ENCODE measurements at places on chromosomes 5 and 9.

GRCh38 chr9:133111808-133112662 lies 9.0 kb downstream of the RALGDS start:
- no peak for DNase-seq

- DNase-seq = peak; percentile 12
Measured at GRCh38 chr5:56433039-56433617, 200.0 kb upstream of the ANKRD55 start.

GRCh38 chr9:2210201-2210600 lies 195.1 kb downstream of the SMARCA2 start:
- DNase-seq = no peak

DNA sequence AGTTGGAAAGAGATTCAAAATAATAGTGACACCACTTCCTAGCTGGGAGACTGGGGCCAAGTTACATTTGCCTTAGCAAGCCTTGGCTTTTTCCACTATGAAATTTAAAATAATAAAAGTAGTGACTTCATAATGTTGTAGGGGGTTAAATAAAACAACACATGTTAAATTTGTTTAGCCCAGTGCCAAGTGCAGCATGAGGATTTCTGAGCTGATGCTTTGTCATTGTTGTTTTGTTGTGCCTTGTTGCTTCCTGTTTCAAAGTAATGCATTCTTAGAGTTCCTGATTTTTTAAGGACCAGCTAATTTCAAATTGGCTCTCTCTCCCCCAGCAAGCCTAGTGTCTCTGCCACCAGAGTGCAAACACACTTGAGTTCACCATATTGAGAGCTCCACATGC lies 270.7 kb upstream of the PAPPA start:
- no peak for DNase-seq

DNA sequence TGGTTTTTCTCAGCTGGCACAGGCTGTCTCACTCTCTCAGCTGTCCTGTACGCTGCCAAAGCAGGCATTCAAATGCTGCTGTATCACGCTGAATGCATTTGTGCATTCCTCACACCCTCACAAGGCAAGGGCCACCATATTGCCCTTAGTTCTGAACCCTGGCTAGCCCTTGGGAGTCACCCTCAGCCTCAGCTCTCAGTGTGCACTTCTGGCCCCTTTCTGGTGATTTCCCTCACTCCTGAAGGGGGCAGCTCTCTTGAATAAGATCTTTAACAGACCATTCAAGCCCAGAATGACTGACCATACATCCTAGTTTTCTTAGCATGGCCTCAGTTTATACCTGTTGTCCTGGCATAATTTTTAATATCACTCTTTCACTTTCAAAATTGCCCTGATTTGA lies 84.3 kb downstream of the HTR1A start:
- DNase-seq = no peak

DNA sequence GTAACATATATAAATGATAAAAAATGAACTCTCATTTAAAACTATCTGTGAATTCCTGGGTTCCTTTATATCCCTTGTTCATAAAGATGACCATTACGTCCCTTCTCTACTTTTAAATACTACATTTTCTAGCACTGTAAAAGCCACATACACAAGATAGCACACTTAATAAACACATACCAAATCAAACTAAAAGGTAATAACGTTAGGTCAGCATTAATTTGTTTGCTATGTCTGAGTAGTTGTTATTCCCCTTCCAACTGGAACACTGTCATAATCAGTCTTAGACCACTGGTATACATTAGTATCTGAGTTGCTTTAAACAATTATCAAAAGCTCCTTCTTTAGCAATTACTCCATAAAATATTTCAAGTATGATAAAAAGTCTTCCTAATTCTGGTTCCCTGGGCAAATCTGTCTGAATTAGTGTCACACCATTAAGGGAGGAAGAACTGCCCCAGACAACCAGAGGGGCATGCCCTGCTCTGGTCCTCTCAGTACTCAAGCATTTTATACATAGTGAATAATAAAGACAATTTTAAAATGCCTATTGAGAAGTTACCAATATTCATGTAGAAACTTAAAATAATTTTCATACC lies 98.1 kb downstream of the RAPGEF6 start:
- DNase-seq = no peak
